ENCODE measurements at places on chromosomes 3 and 15.

- no peak for DNase-seq
Observed at GRCh38 chr15:32646291-32646690, 4.8 kb downstream of the SCG5 start.

GRCh38 chr3:133927540-133928066 is 31.9 kb upstream of the RAB6B start:
- peak; percentile 55 for DNase-seq

GRCh38 chr3:156681002-156681401 is 6.6 kb downstream of the TIPARP start:
- peak; percentile 30 for DNase-seq

DNA sequence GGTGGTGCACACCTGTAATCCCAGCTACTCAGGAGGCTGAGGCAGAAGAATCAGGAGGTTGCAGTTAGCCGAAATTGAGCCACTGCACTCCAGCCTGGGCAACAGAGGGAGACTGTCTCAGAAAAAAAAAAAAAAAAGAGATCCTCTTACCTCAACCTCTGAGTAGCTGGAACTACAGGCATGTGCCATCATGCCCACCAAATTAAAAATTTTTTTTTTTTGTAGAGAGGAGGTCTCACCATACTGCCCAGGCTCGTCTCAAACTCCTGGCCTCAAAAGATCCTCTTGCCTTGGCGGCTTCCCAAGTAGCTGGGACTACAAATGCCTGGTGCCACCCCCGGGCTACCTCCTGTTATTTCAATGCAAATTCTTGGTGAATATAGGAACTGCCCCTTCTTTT is 1.5 kb downstream of the UMPS start:
- no peak for DNase-seq

DNA sequence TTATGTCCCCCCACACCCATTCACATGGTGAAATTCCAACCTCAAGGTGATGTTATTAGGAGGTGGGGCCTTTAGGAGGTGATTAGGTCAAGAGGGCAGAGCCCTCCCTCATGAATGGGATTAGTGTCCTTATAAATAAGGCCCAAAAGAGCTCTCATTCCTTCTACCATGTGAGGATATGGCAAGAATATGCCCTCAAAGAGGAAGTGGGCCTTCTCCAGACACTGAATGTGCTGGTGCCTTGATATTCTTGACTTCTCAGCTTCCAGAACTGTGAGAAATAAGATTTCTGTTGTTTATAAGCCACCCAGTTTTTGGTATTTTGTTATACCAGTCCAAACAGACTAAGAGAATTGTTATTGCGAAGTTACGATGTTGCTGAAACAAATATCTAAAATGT is 94.4 kb downstream of the ANKRD28 start:
- DNase-seq = no peak

- DNase-seq = no peak
Observed at GRCh38 chr3:7254251-7254650, 393.3 kb downstream of the GRM7 start.

DNA sequence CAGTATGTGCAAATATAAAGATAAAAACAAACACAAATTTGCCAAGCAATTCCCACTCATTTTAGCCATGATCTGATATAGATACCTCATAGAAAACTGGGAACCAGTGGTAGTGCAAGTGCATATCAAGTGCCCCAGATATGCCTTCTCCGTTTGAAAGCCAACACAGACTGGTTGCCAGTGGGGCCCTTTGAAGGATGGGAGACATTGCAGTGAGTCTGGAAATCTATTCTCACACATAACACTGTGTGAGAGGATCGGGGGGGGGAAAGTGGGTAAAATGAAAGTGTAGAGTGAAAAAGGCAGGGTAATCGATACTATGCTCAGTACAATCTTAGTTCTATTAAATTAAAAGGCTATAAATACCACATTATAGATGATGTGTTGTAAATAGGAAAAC is 83.0 kb downstream of the CBLB start:
- no peak for DNase-seq

- DNase-seq = no peak
Observed at GRCh38 chr3:21433751-21434150, 317.3 kb downstream of the ZNF385D start.

GRCh38 chr3:172084871-172085556 is 45.6 kb downstream of the FNDC3B start:
- no peak for DNase-seq

DNA sequence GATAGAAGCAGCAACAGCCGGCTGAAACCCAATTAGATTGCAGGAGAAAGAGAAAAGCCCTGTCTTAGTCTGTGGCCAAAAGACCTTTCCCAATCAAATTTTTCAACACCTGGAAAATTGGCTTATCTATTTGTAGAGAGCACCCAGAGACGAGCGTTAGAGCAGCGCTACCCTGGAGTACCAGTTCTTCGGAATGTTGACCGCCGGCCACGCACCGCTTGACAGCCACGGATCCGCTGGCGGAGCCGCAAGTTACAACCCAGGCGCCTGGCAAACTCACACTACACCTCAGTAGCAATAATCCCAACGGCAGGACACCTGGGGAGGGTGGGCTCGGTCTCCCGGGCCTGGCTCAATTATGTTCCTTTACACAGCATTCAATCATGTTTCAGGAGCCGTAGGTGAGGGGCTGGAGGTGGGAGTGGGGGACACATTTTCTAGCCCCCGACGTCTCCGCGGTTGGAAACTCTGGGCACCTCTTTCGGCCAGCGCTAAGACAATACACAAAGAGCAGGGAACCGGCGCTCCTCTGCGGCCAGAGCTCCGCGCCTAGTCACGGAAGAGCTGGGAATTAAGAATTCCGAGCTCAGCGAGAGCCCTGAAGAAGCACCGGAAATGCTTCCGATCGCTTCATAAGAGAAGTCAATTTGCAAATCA is 1.2 kb downstream of the MB21D2 start:
- DNase-seq = peak; percentile 12

DNA sequence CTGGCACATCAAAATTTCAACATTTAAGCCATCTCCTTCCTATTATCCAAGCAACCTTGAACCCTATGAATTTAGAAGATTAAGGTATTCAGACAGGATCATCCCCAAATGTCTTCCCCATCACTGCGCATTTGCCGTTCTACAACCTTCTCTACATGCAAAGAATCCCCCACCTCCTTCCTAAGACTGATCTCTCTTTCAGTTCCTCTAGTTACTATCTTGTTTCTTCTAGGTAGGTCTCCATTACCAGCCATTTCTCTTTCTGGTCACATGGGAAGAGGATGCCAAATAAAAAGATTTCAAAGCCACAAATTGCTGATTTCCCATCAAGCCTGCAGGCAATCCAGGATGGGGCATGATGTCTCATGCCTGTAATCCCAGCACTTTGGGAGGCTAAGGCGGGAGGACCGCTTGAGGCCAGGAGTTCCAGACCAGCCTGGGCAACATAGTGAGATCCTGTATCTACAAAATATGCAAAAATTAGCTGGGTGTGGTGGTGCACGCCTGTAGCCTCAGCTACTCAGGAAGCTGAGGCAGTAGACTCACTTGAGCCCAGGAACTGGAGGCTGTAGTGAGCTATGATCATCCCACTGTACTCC is 29.7 kb upstream of the MTMR10 start:
- DNase-seq = no peak

DNA sequence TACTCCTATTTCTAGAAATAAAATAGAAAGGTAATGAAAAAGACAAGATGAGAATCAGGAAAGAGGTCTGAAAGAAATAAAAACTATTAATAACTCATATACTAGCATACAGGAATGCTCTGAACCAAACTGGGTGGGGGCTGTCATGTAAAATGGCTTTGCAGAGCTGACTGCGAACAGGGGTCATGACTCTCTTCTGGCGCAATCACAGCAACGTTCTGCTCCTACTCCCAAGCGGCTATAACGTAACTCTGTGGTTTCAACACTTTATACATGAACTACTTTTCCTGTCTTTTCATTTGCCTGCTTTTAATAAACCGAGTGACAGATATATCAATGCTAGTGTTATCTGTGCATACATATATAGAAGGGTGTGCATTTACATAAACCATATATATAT is 116.7 kb downstream of the DLG1 start:
- DNase-seq = peak; percentile 75

DNA sequence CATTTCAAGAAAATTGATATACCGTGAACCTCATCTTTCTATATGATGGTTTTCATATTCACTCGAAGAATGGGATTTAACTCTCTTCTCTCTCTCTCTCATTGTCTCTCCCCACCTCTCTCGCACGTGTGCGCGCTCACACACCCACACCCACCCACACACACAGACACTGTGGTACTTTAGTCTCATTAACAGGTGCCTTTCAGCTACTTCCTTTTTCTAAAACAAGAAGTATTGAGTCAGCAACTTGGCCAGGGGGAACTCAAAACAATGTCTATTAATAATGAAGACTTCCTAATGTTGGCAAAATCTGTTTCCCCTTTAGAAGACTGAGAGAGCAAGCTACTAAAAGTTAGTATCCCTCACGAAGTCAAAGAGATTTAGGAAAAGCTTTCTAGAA is 150.7 kb downstream of the TMCO5A start:
- DNase-seq = no peak

DNA sequence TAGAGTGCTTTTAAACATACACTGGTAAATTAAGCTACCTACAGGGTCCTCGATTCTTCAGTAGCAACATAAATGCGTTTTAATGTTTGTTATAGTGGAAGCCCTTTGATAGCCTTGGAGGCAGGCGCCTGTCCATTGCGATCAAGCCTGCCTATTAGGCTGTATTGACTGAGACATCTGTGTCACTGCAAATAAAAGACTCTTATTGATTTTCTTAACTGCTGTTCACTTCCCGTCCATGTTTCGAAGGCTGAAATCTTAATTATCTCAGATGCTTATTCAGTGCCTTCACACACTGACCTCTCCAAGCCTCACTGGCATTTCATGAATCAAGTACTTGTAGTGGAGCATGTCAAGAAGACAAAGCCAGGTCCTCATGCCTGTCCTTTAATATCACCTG is 51.1 kb downstream of the MAP2K5 start:
- no peak for DNase-seq

Data from right lung (tissue), 10 donors.